ENCODE measurements at places on chromosomes 2 and 18.

- no peak for DNase-seq
Observed at GRCh38 chr18:77765468-77765867, 515.8 kb downstream of the GALR1 start.

- DNase-seq = no peak
Observed at GRCh38 chr2:60992985-60993392, 24.5 kb upstream of the PEX13 start.

DNA sequence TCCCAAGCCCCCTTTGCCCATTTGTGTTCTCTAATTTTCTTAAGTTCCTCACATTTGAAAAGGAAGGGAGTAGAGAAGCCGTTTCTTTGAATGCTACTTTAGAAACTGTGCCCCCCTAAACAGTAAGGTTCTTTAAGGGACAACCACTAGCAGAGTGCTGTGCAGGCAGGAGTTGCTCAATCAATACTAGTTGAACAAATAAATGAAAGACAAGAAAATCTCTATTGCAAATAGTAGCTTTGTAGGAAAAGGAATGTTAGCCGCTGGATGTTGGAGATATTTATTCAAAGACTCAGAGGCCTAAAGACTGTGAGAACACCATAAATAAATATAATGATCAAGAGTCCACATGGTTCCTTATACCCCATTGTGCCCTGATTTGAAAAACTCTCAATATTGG lies 119.8 kb upstream of the SMAD7 start:
- DNase-seq = no peak

- no peak for DNase-seq
Observed at GRCh38 chr18:13316063-13316462, 97.5 kb downstream of the LDLRAD4 start.

- DNase-seq = no peak
Observed at GRCh38 chr2:218063486-218063885, 5.6 kb upstream of the RUFY4 start.
